ENCODE measurements at places on chromosomes 5 and 9.

- no peak for DNase-seq
Observed at GRCh38 chr5:91058575-91058974, 324.5 kb downstream of the ARRDC3 start.

- DNase-seq, result no peak
Observed at GRCh38 chr5:98827161-98827560, 53.7 kb downstream of the RGMB start.

DNA sequence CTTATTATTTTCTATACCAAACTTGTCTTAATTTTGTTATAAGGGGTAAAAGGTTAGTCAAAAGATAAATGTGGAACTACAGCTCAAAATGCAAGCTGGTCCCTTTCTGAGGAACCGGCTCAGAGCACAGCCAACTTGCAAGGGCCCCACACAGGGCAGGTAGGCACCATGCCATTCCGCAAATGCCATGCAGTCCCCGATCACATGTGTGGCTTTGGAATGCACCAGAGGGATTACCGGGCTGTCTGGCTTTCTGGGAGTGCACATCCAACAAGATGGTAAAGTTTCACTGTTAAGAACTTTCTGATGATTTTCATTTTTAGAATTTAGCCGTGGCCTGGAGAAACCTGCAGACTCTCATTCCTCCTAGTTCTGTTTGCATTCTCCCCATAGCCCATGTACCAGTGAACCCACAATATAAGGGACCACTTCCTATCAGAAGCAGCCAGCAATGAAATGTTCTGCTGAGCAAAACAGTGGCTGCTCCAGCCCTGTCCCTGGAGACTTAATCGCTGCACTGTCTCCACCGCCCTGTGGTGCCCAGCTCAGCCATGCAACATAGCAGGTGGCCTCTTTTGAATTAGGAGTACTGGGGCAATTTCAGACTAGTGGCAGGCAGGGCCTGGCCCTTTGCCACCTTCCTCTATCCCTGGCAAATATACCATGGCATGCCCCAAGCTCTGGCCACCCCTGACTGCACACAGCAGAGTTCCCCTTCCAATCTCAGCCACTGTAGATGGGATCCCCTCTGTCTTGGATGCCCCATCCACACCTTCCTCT is 11.4 kb downstream of the SHB start:
- DNase-seq, result no peak

DNA sequence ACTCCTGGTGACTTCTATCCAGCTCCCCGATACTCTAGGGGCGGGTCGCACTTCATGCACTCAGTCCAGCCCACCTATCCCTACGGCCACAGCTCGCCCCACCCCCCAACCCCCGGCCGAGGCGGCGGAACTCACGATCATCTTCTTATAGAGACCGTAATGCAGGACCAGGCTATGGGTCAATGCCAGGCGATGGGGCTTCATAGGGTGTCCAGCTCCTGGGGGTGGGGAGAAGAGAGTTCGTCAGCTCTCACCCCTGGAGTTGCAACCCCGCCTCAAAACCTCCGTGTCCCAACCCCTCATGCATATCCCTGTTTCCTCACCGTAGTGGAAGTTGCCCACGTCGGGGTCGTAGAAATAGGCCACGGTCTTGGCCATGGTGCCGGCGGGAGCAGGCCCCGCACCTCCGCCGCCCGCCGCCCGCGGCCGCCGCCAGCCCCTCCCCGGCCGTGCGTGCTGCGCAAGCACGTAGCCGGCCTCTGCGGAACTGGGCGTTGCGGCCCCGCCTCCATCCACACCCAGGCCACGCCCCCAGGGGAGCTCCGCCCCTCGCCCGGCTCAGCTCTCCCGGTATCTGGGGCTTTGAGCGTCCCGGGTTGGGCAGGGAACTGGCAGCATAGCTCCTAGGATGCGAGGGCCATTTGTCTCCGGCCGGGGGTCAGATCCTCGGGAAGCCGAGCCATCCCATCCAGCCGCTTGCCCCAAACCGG is at the start of the genes HDAC3 and RELL2:
TSS of gene HDAC3 (minus strand) at position 437 of the 710 bp plus-strand sequence. CDS start at position 378, 59 bp downstream.
TSS of gene RELL2 (plus strand) at position 585 of the 710 bp plus-strand sequence. CDS start 1,229 bp downstream, outside the sequence.
- peak; percentile 91 for DNase-seq

- DNase-seq, result no peak
Observed at GRCh38 chr9:128055344-128056040, 11.6 kb downstream of the NAIF1 start.

DNA sequence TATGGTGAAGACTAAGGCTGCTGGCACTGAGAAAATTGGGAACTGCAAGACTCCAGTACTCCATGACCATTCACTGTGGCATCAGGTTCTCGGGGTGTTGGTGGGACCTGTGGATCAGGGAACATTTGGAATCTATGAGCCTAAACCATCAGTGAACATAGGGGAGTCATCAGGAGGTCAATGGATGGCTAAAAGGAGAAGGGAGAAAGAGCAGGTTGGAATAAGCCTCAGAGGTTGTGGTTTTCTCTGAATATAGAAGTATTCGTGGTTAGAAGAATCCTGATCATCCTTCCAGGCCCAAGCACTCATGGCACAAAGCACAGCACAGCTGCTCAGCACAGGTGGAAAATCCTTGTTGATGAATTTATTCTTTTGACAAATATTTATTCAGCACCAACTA is 156.6 kb downstream of the SEMA6A start:
- DNase-seq, result no peak

- DNase-seq, result no peak
Observed at GRCh38 chr5:38500573-38501260, 55.7 kb downstream of the LIFR start.

DNA sequence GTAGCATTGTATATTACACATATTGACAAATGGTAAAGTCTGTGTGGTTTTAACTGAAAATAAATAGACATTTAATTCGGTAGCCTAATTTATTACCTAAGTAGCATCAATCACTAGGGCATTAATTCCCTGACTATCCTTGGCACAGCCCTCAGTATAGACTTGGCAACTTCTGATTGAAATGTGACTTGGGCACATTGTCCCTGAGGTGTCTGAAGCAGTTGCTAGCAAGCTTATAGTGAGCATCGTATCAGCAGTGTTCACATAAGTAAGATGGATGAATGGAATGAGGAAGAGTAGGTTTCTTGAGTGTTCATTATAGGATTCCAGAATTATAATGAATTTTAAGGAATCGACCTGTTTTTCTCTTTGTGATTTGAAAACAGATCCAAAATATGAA is 16.1 kb downstream of the LURAP1L start:
- DNase-seq, result no peak

- no peak for DNase-seq
Observed at GRCh38 chr5:113446358-113446927, 11.7 kb upstream of the TSSK1B start.

DNA sequence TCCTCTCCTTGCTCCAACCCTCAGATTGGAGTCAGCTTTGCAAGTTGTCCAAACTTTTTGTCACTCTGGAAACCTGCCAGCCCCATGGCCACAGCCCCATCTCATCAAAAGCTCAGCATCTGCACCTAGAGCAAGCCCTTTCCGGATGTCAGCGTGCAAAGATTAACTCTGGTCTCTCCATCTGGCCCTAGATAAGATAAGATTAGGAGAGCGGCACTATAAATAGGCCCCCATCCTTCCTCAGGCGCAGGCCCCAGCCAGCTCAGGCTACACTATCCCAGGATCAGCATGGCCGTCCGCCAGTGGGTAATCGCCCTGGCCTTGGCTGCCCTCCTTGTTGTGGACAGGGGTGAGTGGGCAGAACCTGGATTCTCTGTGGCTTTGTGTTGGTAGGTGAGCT is at the start of gene SPINK4:
TSS of gene SPINK4 (plus strand) at position 247 of the 400 bp plus-strand sequence. CDS start at position 289, 42 bp downstream.
- DNase-seq, result no peak

- peak; percentile 62 for DNase-seq
Observed at GRCh38 chr9:4339357-4339756, 39.5 kb upstream of the GLIS3 start.

- DNase-seq, result no peak
Observed at GRCh38 chr9:88773627-88774244, 217.5 kb upstream of the S1PR3 start.

DNA sequence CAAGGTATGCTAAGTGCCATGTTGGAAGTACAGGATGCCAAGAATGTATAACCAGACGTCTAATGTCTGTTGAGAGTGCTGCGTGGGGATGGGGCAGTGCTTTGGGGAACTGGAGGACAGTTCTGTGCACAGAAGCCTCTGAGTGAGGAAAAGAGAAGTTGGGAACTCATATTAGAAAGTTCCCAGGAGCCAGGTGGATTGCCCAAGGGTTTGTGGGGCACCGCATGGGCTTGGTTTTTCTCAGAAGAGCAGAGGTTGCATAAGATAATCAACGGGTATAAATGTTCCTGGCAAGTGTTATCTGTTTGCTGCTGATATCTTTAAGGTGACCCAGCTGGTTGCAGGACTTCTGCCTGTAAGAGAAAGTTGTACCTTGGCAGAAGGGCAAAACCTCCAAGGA is 13.1 kb downstream of the HRH2 start:
- no peak for DNase-seq

GRCh38 chr5:5593391-5593790 is 170.9 kb downstream of the ICE1 start:
- no peak for DNase-seq

DNA sequence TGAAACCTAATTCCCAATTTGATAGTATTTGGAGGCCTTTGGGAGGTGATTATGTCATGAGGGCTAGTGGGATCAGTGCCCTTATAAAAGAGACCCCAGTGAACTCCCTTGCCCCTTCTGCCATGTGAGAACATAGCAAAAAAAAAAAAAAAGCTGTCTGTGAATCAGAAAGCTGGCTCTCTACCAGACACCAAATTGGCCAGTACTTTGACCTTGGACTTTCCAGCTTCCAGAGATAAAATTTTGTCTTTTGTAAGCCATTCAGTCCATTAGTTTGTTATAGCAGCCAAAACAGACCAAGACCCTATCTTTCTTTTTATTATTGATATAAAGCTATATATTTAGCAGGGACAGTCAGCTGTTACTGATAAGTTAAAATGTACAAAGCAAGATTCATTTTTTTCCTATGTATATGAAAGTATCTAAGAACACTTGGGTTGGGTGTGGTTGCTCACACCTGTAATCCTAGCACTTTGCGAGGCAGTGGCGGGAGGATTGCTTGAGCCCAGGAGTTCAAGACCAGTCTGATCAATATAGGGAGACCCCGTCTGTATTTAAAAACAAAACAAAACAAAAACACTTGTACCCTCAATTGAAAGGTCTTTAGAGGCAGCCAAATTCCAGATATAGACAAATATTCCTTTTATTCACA is 8.1 kb upstream of the C5orf24 start:
- no peak for DNase-seq

- no peak for DNase-seq
Observed at GRCh38 chr9:134406366-134407120, 80.3 kb downstream of the RXRA start.

DNA sequence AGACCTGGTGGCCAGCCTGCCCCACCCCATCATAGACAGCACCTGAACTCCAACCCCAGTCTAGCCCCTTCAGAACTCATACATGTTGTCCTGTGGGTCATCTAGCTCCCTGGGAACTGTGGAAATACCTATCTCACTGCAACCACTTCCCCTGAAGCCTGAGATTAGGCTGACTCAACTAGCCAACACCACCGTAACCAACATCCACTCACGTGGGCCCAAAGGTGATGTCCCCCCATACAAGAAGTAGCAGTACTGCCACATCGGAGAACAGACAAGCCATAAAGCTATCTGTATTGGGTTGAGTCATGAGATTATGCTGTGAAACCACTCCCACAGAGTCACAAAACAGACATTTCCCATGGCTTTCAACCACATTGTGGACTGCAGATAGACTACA is 46.6 kb downstream of the OSMR start:
- DNase-seq, result no peak

- DNase-seq, result no peak
Observed at GRCh38 chr9:16869882-16870595, 431 bp downstream of the BNC2 start.

DNA sequence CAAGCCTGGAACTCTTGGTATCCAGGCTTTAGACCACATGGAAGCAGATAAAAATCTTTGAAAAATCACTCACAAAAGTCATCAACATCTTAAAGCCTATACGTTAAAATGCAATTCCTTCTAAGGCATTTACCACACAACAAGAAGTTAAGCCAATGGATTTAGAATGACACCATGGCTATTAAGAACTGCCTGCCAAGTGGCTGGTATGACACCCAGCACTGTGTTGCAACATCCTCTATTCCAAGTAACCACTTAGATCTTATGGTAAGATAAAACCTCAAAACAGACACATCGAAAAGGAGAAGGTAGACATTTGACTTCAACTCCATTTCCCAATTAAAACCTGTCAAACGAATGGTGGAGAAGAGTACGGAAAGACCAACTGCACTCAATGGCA is 344.2 kb upstream of the SLC30A5 start:
- no peak for DNase-seq

DNA sequence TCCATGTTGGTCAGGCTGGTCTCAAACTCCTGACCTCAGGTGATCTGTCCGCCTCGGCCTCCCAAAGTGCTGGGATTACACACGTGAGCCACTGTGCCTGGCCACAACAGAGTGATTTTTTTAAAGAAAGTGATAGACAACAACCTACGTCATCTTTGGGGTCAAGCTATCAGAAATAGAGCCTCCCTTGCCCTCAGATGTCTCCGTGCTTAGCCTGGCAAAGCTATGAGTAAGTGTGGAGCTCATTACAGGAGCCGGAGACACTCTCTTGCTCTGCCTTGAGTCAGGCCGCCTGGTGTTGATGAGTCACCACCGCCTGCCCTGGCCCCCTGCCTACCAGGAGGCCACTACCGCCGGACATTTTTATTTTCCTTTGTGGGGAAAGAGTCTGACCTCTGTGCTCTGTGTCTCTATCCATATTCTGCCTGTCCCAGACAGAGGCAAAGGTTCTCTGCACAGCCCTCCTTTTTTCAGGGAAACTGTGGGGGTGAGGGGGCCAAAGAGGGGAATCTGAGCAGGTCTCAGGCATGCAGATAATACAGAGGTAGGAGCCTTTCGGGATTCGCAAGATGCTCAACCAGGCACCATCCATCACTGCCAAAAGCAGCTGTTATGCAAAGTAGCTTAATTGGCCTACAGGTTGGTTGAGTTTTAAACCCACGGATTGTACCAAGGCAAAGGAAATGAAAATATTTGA is 123.7 kb upstream of the CPEB4 start:
- no peak for DNase-seq

All from activated T-helper 1 cell treated with anti-CD3 and anti-CD28 coated beads, Interleukin-2, amount 50 U/mL, for 16 hours (primary cell).